ENCODE measurements at places on chromosomes 2 and 18.
A peak's percentile ranks its signal among the peaks of the same experiment; 100 is the strongest.

- no peak for DNase-seq
Measured at GRCh38 chr18:75033516-75033915, 175.4 kb downstream of the PTGR3 start.

- DNase-seq: no peak
Measured at GRCh38 chr2:41377837-41378236, 670.0 kb upstream of the PKDCC start.

GRCh38 chr2:96532641-96533291 lies 3.8 kb upstream of the ARID5A start:
- peak; percentile 28 for DNase-seq

GRCh38 chr2:232539298-232540231 lies at the start of gene CHRNG:
Gene CHRNG (plus strand): TSS chr2:232539692. CDS start chr2:232539748, 56 bp downstream.
- no peak for DNase-seq

- DNase-seq: no peak
Measured at GRCh38 chr2:137834760-137835379, 129.4 kb upstream of the HNMT start.

GRCh38 chr18:49866680-49867079 lies 53.3 kb upstream of the ACAA2 start:
- no peak for DNase-seq

DNA sequence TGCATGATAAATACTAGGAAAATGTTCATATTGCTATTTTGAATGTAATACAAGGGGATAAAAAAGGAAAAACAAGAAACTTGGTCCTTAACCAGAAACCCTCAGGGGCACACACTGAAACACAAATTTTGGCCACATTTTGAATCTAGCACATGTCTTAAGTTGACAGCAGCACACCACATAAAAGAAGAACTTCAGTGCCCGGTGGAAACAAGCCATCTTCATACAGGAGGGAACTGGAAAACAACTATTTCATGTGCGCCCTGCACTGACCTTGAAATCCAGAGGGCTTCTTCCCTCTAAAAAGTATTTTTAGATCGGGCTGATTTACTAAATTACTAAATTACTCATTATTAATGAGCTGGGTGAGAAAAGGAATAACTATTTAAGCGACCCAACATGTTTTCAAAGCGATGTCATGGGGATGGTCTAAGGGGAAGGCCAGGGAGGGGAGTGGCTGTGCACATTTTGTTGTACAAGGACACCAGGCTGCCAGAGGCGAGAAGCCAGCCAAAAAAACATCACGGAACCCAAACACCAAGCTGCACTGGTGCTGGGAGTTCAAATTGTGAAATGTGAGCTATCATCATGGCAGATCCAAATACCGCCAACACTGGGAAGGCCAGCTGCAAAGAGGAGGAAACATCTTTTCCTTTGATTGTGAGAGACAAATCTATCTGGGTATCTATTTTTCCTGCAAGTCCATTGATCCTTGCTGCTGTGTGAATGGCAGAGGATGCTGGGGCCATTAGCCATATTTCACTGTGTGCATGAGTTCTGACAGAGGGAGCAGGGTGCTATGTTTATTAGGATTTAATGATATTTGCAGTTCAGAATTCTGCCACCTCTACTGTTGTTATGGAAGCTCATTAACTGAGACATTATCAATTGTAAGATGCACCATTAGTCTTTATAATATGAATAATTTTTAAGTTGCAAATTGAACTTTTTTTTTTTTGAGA lies 150.7 kb upstream of the LMAN1 start:
- no peak for DNase-seq

DNA sequence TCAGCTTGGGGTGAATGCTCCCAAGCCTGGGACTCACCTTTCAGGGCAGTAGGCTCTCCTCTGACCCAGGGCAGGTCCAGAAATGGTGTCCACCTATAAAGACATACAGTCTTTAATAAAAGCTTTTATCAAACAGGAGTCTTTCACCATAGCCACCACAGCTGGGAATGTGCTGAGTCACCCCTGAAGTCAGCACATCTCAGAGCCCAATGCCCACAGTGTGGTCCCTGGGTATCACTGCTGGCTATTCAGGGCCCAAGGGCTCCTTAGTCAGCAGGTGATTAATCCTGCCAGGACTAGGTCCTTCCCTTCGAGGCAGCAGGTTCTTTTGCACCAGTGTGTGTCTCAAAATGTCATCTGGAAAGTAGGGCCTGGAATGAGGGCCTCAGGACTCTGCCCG lies 181.9 kb downstream of the MEMO1 start:
- no peak for DNase-seq

GRCh38 chr2:80889009-80889408 lies 584.5 kb upstream of the LRRTM1 start:
- no peak for DNase-seq

GRCh38 chr2:126100962-126101361 lies 555.0 kb upstream of the GYPC start:
- no peak for DNase-seq

GRCh38 chr2:63736354-63736753 lies 105.3 kb upstream of the UGP2 start:
- DNase-seq: no peak

DNA sequence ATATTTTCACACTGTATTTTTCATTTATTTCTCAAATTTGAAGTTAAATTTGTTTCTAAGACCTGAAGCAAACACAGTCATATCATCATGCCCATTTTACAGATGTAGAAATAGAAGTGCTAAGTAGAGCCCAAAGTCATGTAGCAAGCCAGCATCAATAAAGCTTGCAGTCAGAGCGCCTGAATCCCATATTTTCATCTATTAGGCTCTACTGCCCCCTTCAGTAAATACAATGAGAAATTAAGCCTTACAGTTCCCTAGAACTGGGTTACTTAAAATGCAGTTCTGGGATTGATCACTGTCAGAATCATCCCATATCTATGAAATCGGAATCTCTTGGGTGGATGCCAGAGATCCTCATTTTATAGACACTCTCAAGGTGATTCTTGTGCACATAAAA lies 419.9 kb downstream of the TGIF1 start:
- no peak for DNase-seq

DNA sequence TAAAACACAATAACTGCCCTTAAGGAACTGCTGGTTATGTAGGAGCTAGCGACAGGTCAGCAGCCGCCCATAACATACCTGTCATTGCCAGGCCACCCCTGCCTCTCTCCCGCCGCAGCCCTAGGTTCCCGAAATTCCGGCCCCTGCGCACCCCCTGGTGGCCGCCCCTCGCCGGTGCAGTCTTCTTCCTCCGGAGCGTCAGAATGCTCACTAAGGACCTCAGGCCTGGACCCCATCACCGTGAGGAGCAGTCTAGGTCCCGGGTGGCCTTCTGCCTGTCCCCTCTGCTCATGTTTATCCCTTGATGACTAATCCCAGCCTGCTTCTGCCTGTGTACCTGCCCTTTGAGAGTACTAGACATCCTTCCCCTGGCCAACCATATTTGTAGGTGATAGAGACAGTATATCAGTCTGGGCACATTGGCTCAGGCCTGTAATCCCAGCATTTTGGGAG lies 115.7 kb upstream of the SLC1A4 start:
- peak; percentile 93 for DNase-seq

DNA sequence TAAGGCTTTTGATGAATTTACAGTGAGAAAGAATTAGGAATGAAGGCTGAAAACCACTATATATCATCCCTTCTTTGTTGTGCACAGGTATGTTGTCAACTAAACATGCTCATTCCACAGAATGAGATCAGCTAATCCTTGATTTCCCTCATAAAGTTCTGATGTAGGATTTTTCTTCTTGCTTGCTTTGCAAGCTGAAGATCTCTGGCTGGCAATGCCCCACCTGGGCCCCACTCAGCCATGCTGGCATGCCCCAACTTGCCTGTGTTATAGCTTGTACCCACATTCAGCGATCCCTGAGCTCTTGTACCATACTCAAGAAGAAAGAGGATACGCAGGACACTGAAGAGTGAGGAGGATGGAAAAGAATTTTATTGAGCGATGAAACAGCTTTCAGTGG lies 18.0 kb upstream of the SERPINB11 start:
- no peak for DNase-seq

DNA sequence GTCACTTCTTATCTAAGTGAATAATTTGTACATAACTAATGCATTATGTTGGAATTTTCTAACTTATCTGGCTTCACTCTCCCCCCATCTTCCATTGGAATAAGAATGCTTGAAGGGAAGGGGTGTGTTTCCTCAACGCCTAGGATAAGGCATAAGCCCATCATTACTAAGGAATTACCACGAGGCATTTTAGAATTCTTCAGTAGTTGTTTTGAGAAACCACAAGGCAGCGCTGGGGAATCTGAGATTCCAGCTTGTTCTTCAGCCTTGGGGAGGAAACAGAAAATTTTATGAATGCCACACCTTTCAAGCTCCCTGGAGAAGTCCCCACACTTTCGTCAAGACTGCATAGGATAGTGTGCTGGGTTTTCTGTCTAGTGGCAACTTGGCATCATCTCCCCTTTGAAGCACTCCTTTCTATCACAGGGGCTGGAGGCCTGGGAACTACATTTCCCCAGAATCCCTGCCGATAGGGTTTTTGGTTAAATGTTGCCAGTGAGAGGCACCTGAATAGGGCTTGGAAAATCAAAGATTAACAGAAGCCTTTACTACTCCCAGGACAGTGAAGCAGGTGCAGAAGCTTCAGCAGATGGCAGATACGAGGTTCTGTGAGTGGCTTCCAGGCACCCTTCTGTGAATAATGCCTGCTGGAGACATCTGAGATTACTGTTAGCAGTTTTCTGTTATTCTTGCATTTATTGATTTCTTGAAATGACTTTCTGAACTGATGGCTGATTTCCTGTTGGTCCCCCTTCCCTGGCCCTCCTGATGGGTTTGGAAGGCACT lies 192.7 kb upstream of the REV1 start:
- DNase-seq: no peak

- peak; percentile 46 for DNase-seq
Measured at GRCh38 chr18:62505669-62506494, 16.9 kb upstream of the ZCCHC2 start.

- no peak for DNase-seq
Measured at GRCh38 chr2:148338541-148338940, 306.0 kb upstream of the EPC2 start.

Data from stimulated activated CD8-positive, alpha-beta memory T cell treated with anti-CD3 and anti-CD28 coated beads, Interleukin-4, amount 100 ng/mL, for 48 hours (primary cell).